Activated CD4-positive, alpha-beta memory T cell treated with anti-CD3 and anti-CD28 coated beads, Interleukin-2, amount 10 ng/mL, durations not matched to agents 7 days and 5 days (primary cell): ENCODE measurements at places on chromosomes 2 and 18.
A peak's percentile ranks its signal among the peaks of the same experiment; 100 is the strongest.

GRCh38 chr18:23903971-23904370 lies 110.6 kb upstream of the TTC39C start:
- no peaks in the 10 kb centered on the region for H3K27me3 ChIP-seq
- no peak overlapping the region for H3K4me3 ChIP-seq
- no peak for DNase-seq
- no peak overlapping the region for H3K27ac ChIP-seq
- H3K36me3 ChIP-seq = no peaks in the 10 kb centered on the region

- no peak overlapping the region for H3K4me3 ChIP-seq
- DNase-seq = peak; percentile 17
- no peaks in the 10 kb centered on the region for H3K36me3 ChIP-seq
- H3K27me3 ChIP-seq = peaks cover 4% of the 10 kb centered on the region
Observed at GRCh38 chr18:11040823-11041656, 108.3 kb downstream of the PIEZO2 start.

DNA sequence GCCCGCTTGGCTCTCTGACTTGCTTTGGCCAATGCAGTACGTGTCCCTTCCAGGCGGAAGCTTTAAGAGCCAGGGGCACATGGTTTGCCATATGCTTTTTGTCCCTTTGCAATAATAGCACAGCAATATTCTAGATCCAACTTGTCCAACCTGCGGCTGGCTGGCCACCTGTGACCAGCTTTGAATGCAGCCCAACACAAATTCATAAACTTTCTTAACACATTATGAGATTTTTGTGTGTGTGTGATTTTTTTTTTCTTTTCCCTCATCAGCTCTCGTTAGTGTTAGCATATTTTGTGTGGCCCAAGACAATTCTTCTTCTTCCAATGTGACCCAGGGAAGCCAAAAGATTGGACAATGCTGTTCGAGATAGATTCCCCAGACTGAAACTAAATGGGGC lies 119.3 kb upstream of the SIX3 start:
- DNase-seq = no peak
- no peaks in the 10 kb centered on the region for H3K36me3 ChIP-seq
- no peaks in the 10 kb centered on the region for H3K4me1 ChIP-seq
- H3K27me3 ChIP-seq = peaks cover 3% of the 10 kb centered on the region
- H3K27ac ChIP-seq = no peak overlapping the region
- no peak overlapping the region for H3K4me3 ChIP-seq

DNA sequence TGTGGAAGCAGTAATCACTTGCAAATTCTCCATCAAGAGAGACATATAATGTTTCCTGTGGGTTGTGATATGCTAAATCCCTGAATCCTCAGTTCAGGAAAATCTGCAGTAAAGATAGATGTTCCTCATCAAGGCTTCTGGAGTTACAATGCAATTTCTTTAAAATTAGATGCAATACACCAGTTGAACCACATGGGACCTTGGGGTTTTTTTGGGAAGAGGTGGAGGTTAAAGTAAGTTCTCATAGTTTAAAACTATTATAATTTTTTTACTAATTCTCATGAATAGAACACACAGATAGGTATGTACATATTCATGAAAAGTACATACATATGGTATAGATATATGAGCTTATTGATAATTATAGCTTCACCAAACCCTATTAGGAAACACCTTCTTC lies 496.2 kb downstream of the SATB2 start:
- H3K4me1 ChIP-seq = no peaks in the 10 kb centered on the region
- no peak overlapping the region for H3K27ac ChIP-seq
- no peak overlapping the region for H3K4me3 ChIP-seq

- H3K27ac ChIP-seq = peak overlapping the region; percentile 95
- H3K4me1 ChIP-seq = peaks cover 80% of the 10 kb centered on the region
- peaks cover 40% of the 10 kb centered on the region for H3K36me3 ChIP-seq
- no peak for DNase-seq
- H3K27me3 ChIP-seq = no peaks in the 10 kb centered on the region
Observed at GRCh38 chr2:39215545-39215944, 28.2 kb downstream of the CDKL4 start.

- no peak for DNase-seq
- H3K27me3 ChIP-seq = no peaks in the 10 kb centered on the region
- H3K36me3 ChIP-seq = no peaks in the 10 kb centered on the region
- H3K27ac ChIP-seq = no peak overlapping the region
- H3K4me3 ChIP-seq = no peak overlapping the region
Observed at GRCh38 chr2:53021292-53021691, 746.3 kb upstream of the CHAC2 start.
